ENCODE measurements at places on chromosomes 4 and X.

- DNase-seq = no peak
Measured at GRCh38 chrX:72294497-72294896, 11.2 kb downstream of the CITED1 start.

- DNase-seq = no peak
Measured at GRCh38 chr4:26874110-26874509, 13.5 kb downstream of the STIM2 start.

DNA sequence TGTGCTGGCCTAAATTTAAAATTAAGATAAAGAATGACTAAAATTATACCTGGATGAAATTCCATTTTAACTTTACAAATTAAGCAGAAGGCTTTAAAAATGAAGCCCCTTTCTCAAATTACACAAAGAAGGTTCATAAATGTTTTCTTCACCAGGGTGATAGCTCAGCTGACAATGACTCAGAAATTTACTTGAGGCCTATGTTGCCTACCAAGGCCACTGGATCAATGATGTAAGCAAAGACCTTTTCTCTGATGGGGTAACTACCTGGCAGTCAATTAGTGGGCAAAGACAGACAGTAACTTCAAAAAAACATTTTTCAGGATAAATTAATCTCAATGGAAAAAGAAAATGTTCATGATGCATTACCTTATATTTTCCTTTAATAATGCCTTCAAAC, 23.9 kb upstream of the GPR34 start:
- DNase-seq = no peak

DNA sequence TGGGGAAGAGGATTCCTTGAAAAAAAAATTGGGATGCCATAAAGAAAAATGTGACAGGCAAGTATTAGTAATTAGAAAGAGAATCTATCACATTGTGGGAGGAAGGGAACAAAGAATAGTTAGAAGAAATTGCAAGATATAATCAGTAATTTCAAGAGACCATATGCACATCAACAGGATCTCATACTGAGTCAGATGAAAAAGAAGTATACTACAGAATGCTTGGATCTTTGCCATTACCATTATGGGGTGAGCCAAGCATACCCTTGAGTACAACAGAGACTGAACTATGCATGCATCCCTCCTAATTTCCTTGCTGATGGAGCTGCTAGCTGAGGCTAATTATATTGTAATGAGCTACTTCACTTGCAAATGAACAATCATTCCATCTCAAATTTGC, 287.6 kb downstream of the PAPSS1 start:
- DNase-seq = no peak

DNA sequence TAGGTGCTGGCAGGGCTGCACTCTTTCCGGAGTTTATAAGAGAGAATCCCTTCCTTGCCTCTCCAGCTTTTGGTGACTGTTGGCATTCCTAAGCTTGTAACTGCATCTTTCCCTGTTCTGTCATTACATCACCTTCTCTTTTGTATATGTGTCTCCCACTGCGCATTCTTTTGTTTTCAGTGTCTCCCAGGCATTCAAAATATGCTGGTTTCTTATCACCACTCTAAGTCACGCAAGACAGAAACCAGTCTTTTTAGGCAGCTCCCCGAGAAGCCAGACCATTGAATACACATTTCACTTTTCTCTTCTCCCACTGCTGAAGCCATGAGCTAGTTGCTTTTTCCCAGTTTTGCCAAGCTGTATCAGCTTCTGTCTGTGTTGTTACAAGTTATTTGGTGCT, 71.0 kb downstream of the LAS1L start:
- no peak for DNase-seq

DNA sequence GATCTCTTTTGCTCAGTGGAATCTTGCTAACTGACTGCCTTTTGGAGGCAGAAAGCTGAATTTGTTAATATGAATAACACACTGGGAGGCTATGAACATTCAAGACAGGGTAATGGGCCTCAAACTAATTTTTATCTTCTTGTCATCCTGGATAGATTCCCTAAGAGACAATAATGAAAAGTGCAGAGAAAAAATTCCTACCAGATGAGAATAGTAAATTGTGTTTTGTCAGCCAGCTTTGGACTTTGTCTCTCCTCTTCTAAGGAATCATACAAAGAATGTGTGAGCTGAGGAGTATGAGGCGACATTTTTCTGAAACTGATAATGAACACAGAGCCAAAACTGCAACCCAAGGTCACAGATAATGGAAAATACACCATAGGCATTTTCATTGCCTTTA, 649.3 kb downstream of the IQCM start:
- no peak for DNase-seq

- no peak for DNase-seq
Measured at GRCh38 chrX:74280759-74281158, 23.2 kb upstream of the ZCCHC13 start.

DNA sequence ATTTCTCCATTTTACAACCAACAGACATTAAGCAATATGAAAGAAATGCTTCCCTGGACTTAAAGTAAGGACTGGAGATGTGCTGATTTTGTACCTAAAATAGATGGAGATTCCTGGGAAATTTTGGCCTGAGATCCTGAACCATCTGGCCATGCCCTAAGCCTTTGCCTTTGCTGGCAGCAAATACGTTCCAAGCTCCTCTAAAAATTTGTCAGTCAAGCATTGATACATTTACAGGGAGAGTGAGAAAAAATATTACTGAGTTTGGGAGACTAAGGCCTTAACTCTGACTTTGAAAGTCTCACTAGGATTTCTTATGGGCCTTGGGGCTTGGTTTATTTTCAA, 63.9 kb downstream of the FHDC1 start:
- DNase-seq = no peak

GRCh38 chr4:147620315-147620714, 3.1 kb downstream of the TMEM184C start:
- no peak for DNase-seq

DNA sequence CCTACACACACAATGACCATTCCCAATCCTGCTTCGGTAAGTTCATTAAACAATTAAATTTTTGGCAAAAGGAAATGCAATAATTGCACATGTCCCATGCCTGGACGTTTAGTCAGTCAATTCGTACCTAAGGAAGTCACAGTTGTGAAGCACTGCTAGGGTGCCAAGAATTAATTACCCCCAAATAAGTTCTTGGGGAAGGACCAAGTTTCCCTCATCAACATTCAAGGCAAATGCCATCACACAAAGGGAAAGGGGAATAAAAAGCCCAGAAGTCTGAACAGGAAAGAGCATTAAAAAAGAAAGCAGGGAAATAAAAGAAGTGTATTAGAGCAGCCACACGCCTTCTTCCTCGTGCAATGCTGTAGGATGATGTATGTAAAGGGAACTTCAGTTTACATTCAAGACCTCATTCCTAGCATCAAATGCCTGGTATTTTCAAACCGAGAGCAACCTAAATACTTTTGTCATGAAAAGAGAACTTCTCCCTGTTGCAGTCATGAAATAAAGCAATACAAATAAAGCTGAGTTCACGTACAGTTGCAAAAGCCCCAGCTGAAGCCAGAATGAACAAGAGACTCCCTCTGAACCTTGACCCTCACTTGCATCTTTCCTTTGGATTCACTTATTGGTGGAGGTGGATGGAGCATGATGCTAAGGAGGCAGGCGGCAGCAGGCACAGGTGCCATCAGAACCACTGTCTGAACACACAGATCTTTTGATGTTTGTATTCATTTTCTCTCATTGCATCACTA, 124.0 kb upstream of the PPARGC1A start:
- DNase-seq = no peak

- DNase-seq = no peak
Measured at GRCh38 chr4:24933684-24934275, 20.9 kb upstream of the CCDC149 start.

- DNase-seq = no peak
Measured at GRCh38 chrX:97260679-97261078, 377.0 kb downstream of the RPA4 start.

GRCh38 chrX:70001269-70001668, 48.5 kb downstream of the AWAT2 start:
- DNase-seq = no peak

DNA sequence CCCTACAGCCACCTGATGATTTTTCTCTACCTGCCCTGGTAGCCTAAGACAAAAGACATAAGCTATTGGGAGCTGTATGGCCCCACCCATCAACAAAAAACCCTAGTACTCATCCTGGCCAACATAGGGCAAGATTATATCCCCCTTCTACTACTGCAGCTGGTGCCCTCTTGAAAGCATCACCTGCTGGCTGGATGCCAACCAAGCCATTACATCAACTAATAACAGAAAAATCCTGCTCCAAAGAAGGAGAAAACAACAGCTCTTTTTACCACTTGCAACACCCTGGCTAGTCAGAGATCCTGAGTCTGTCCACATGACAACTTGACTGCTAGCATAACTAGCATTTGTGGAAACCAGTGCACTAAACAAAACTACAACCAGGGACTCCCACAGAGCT, 43.6 kb upstream of the UPRT start:
- no peak for DNase-seq

GRCh38 chr4:137300776-137301175, 231.5 kb downstream of the PCDH18 start:
- DNase-seq = no peak

DNA sequence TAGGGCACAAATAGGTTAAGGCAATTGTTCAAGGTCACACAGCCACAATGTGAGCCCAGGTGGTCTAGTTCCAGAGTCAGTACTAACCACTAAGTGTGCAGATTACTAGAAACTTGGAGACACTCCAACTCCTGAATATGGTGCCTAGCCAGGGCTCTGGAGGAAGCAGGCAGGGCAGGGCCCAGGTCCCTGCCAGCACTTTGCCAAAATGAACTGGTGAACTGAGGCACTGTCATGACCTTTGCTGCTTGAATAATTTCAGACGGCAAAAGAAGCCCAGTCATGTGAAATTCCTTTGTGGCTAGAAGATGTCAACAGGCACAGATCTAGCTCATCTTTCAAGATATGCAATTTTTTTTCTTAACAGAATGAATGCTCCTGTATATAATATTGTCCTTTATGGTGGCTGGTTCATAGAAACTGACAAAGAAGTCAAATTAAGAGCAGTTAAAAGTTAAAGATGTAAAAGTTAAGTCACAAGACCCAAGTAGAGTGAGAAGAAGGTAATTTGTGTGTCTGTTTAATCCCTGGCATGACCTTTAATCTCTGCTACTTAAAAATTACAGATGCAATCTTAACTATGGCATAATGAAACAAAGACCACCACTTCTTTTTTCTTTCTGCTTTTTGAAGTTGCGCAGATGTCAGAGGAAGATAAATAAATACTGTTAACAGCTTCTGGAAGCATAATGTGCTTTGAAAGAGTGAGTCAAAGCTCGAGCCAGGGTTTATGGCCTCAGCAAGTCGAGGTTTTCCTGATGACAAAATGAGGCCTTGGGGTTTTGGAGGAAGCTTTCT, 54.1 kb downstream of the SHROOM3 start:
- DNase-seq = no peak

GRCh38 chr4:80312124-80312523, 23.4 kb upstream of the CFAP299 start:
- no peak for DNase-seq

DNA sequence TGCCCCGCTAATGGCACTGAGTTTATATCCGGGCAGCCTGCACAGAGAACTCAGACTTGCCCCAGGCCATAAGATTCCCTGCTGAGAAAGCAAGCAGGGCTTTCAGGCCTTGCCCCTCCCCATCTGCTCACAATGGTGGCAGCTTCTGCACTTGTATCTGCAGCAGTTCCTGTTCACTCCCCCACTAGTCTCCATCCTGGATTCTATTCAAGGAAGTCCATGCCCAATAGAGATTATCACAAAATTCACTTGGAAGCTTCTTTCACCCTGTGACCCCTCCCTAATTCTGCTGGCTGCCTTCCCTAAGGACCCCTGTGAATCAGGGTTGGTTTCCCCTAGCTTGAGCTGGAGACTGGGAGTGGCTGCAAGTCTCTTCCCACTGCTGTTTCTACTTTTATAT, 34.5 kb upstream of the UCP1 start:
- no peak for DNase-seq

DNA sequence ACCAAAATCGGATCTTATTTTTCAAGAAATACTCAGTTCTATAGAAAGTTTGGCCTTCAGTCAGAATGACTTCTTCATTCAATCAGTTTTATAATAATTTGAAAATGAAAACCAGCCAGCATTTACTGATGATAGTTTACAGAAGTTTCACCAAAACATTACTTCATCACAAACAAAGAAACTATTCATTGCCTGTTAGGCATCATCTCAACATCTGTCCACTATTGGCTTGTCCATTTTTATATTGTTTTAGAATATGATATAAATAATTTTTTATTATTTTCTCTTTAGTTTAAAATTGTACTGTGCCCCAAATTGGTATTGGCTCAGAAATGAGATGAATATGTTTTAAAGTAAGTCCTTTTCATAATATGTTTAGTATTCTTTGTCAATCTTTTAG, 38.4 kb downstream of the FAT4 start:
- no peak for DNase-seq

- no peak for DNase-seq
Measured at GRCh38 chr4:43316813-43317212, 424.3 kb downstream of the GRXCR1 start.

GRCh38 chr4:38016698-38017097, 56.5 kb downstream of the PTTG2 start:
- DNase-seq = no peak

DNA sequence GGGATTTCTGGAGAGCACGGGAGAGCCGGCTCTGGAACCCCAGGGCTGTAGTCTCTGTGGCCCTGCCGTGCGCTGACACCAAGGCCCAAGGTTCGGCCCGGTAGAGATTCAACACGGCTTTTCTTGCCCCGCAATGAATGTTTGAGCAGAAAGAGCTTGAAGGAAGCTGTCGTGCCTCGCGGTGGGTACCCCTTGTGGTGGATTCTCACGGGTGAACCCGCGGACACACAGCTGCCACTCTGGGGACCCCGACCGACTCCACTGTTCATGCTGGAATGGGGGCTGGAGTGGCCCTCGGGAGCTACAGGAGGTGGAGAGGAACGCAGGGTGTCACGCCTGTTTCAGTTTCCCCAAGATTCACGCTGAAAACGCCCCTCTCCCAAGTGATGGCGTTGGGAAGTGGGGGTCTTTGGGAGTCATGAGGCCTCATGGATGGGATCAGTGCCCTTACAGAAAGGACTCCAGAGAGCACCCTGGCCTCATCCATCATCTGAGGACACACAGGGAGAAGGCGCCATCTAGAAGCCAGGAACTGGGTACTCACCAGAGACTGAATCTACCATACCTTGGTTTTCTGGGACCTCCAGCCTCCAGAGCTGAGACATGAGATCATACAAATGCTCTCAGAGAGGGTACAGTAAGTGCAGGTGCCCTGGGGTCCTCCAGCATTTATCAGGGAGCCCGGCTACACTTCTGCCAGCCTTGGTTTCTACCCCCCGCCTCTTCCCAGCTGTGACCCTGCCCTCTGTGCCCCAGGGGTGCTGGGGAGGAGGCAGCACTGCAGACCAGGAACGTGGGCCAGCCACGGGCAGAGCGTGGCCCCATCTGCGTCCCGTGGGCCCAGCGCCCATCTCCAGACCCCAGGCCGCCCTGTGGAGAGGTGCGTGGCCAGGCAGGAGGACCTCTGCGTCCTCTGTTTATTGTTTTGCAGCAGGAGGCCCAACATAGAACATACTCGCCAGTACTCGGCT, 6.4 kb downstream of the SLC25A6 start:
- no peak for DNase-seq

- no peak for DNase-seq
Measured at GRCh38 chrX:45903781-45904201, 641.4 kb downstream of the ZNF674 start.
